ENCODE measurements at places on chromosomes 11 and 22.

DNA sequence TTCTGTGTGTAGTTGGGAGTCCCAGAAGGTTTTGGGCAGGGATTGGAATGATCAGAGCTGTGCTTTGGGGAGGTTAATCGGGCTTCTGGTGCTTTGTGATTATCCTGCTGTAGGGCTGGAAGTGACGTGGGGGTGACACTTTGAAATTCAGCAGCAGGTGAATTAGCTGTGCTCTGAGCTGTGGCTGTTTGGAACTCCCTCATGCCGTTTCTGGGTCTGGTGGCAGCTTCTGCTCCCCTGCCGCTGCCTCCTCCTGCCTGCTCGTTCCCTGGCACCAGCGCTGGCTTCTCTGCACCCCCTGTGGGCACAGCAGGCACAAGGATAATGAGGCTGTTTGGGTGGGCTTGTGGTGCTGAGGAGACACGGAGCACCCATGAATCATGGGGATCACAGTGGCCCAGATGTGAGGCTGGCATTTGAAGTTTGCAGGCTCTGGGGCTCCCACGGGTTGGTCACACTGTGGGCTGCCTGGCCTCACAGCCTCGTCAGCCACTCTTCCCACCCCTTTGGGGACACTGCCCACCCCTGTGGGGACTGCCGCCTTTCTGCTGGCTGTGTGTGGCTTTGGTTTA is 49.7 kb downstream of the TBC1D22A start:
- no peak for DNase-seq

- no peak for DNase-seq
Measured at GRCh38 chr11:5703741-5704536, 14.3 kb downstream of the TRIM22 start.

- no peak for DNase-seq
Measured at GRCh38 chr11:112042161-112042960, 17.2 kb downstream of the DLAT start.

DNA sequence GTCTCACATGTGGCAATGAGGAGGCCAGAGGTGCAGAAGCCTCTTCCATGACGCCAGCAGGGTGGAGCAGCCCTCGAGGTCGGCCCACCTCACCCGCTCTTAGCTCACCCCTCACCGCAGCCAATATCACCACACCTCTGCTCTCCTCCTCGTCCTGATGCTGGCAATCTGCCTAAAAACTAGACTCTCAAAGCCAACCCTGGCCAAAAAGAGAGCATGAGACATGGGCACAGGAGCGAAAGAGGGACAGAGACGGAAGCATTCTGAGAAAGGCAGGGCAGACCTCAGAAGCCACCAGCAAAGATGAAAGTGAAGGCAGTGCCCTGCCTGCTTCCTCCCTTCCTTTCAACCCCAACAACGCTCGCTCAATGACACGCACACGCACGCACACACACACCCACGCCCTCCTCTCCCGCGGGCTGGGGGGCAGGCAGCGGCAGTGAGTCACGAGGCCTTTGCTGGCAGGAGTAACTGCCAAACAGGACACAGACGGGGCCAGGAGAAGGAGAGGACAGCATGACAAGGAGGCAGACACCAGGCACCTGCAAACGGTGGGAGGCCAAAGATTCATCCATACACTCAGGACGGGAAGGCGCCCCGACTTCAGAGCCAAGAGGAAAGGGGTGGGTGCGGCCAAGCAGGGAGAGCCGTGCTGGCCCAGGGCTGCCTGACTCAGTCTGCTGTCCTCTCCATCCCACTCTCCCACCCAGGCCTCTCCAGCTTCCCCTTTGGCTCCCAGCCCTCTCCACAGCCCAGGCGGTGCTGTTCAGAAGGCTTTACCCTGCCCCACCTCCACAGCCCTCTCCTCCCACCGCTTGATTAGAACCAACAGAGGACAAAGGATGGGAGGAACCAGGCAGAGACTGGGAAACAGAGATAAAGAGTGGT is 11.4 kb downstream of the IGSF9B start:
- peak; percentile 86 for DNase-seq

GRCh38 chr11:58428021-58428420 is at the start of gene OR5B2:
Gene OR5B2 (minus strand): TSS chr11:58428121. CDS start chr11:58423261, 4,860 bp downstream.
- no peak for DNase-seq

DNA sequence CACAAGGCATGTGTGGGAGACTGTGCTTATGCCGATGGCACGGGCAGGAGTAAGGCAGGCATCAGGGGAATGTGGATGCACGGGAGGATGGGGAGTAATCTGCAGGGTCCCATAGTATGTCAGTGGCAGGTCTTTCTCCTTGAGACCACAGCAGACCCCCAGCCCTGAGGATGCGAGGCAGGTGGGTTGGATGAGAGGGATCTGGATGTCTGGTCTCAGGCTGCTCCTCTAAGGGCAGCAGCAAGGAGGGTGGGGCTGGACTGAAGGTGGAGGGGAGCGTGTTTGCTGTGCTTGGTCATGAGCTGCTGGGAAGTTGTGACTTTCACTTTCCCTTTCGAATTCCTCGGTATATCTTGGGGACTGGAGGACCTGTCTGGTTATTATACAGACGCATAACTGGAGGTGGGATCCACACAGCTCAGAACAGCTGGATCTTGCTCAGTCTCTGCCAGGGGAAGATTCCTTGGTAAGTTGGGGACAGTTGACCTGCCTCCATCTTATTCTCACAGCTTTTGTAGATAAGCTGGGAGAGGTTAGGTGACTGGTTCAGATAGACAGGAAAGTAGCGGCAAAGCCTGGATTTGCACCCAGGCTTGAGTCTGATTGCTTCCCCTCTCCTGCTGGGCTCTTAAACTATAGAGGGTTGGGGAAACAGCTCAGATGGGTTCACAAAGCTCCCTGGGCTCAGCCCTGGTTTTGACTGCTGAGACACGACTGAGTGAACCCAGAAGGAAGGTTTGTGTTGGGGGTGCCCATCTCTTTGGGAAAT is at the start of gene APOL1:
TSS of gene APOL1 (plus strand) at position 380 of the 769 bp plus-strand sequence. CDS start 1,823 bp downstream, outside the sequence.
- DNase-seq: peak; percentile 53

DNA sequence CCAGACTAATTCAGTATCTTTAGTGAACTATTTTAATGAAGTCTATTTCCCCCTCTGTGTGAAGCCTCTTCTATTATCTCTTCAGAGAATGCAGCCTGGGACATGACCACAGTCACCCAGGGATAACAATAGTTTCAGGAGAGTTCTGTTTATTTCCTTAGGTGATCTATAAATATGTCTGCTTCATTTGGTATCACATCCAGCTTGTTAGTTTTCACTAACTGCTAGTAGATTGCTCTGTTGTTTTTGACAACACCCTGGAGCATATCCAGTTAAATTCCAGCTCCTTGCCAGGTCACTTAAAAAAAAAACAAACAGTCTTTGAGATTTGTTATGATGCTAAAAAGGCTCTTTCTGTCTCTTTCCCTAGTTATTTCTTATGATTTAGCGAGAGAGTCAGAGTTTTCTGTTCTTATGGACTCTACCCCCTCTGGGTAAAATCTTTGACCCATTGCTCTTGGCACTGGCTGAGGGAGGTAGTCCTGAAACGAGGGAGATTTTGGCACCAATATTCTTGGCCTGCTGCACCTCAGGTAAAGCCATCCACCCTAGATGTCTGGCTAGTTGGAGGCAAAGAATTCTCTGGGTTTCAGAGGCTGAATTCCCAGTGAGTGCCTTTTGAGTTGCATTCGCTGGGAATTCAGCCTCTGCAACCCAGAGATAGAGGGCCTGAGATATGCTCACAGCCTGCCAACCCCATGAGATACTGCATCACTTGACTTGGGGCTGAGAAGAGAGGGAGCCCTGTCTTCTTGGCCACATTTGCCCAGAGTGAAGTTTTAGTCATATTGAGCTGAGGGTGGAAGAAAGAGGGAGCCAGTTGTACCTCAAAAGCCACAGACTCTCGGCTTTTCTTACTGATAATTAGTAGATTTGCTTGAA is 159.1 kb downstream of the PGR start:
- no peak for DNase-seq

GRCh38 chr11:115776916-115777315 is 272.7 kb upstream of the CADM1 start:
- no peak for DNase-seq

GRCh38 chr11:126739499-126740145 is 260.9 kb downstream of the KIRREL3 start:
- DNase-seq: no peak

GRCh38 chr11:5004424-5005274 is 10.0 kb downstream of the OR51L1 start:
- no peak for DNase-seq

All from stimulated activated naive CD4-positive, alpha-beta T cell treated with Interleukin-2 at 50 U/mL for 16 hours (primary cell).